Activated CD4-positive, alpha-beta memory T cell treated with anti-CD3 and anti-CD28 coated beads, Interleukin-2, amount 10 ng/mL, durations not matched to agents 7 days and 5 days (primary cell): ENCODE measurements at places on chromosomes 12 and 14.

DNA sequence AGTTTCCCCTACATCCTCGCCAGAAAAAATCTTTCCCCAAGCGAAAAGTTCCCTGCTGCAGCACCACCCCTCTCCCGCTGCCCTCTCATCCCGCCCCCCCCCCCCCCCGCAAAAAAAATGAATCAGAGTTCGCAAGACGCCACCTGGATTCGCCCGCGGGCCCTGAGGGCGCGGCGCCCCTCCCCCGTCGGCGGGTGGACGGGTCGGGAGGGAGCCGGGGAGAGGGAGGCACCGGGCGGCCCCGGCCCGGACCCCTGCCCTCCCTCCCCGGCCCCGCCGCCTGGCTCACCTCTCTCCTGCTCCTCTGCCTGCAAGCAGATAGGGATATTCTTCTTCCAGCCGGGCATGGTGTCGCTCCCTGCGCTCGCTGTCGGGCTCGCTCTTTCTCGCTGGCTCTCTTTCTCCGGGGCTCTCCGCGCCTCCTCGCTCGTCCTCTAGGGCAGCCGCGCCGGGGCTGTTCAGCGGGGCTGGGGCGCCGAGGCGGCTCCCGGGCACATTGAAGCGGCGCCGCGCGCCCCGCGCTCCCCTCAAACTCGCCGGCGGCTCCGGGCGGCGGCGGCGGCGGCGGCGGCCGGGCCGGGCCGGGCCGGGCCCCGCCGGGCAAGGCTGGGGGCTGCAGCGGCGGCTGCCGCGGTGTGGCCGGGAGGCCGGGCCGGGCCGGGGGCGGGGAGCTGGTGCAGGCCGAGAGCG is 200.3 kb upstream of the CAND1 start:
- DNase-seq: peak; percentile 28

- DNase-seq: no peak
Observed at GRCh38 chr12:70756118-70756517, 118.9 kb upstream of the PTPRB start.

GRCh38 chr14:92846162-92846897 is 52.2 kb downstream of the GOLGA5 start:
- peak; percentile 41 for DNase-seq

DNA sequence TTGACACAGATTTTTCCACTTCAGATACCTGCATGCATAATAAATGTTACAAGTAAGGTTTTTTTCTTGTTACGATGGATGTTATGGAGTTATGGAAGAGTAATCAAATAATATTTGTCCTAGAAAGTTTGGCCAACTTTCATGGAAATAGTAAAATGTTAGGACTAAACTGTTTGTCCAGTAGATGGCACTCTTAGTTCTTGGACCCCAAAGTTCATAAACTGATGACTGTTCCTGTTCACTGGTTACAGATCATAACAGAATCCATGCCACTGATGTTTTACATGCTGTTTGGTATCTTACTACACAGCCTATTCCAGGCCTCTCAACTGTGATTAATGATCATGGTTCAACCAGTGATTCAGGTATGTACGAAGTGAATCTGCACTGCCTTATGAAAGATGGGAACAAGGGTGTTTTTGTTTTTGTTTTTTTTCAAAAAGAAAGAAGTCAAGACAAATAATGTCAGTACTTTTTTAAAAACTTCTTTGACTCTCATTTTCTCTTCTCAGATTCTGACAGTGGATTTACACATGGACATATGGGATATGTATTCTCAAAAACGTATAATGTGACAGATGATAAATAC is 48.8 kb upstream of the SLCO1C1 start:
- DNase-seq: no peak

- no peak for DNase-seq
Observed at GRCh38 chr12:1832801-1833595, 12.6 kb downstream of the LRTM2 start.

- no peak for DNase-seq
Observed at GRCh38 chr12:93733928-93734327, 56.8 kb downstream of the CRADD start.

- no peak for DNase-seq
Observed at GRCh38 chr12:28536088-28536487, 345.8 kb downstream of the CCDC91 start.

DNA sequence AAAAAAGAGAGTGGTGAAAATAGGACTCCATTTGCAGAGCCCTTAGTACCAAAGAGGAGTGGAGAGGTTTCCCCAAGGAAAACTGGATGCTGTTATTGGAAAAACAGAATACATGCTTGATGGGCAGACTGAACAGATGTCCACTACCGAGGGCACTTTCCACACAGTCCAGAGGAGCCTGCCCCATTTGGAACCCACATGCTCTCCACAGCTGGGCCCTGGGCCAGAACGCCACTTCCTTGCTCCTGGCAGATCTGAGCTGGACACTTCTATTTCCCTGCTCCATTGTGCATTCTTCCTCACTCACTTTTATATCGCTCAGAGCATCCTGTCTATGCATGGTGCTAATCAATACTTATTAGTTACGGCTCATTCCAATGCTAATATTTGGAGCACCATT is 249.9 kb downstream of the SLC15A4 start:
- no peak for DNase-seq

DNA sequence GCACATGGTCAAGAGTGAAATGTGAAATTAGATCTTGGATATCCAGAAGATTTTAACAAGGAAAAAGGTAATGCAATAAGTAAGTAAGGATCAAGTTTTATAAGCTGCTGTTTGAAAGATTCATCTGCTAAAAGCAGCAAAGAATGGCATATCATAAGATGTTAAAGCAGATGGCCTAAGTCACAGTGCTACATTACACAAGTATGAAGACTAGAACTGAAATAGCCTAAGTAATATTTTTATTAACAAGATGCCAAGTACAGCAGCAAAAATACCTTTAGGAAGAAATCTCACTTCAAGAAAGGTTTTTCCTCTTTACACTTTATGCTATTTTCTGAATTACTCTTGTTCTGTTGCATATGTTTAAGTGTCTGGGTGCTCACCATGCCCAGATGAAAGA is 414.1 kb downstream of the MDGA2 start:
- DNase-seq: no peak

GRCh38 chr14:64807551-64807950 is 72.2 kb downstream of the SPTB start:
- no peak for DNase-seq

DNA sequence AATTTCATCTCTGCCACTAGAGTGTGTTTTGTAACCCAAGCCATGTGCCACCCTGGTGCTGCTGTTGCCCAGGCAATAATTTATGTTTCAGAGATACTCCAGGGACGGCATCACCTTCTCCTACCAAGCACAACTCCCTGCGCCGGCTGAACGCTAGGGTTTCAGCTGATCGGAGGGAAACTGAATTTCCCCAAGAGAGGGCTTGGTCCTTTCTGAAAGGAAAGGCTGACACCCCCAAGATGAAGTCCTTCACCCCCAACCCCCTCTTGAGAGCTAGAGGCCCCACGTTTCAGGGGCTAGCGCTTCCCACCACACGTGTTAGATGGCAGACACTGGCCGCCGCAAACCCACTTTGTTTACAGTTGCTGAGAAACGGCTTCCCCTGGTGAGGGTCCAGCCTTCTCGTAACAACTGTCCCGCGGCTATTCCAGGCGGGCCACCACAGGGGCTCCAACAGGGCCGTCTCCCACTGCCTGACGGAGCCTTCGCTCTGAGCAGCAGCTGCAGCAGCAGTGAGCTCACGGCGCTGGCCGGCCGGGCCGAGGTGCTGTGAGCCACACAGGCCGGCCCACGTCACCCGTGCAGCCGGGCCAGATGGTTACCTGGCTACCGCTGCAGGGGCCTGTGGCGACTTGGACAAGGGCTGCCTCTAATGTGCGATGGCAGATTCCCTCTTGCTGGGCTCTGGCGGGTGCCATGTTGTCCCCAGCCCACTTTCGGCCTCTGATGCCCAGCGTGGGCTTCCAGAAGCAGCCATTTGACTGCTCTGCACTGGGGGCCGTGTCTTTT is 66.4 kb downstream of the TESC start:
- no peak for DNase-seq

GRCh38 chr12:39946361-39947280 is 159.3 kb downstream of the SLC2A13 start:
- no peak for DNase-seq

DNA sequence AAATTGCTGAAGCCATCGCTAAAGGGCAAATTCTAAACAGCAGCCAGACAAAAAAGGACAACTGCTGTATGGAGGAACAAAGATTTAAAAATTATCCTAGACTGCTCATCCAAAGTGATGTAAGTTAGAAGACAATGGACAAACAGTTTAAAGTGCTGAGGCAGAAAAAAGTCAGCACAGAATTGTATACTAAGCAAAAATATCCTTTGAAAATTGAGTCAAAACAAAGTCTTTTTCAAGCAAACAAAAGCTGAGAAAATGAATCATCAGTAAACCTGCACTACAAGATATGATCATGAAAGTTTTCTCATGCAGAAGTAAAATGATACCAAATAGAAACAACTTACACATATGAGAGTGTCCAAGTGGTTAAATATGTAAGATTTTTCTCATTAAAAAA is 43.6 kb downstream of the EML5 start:
- DNase-seq: no peak

DNA sequence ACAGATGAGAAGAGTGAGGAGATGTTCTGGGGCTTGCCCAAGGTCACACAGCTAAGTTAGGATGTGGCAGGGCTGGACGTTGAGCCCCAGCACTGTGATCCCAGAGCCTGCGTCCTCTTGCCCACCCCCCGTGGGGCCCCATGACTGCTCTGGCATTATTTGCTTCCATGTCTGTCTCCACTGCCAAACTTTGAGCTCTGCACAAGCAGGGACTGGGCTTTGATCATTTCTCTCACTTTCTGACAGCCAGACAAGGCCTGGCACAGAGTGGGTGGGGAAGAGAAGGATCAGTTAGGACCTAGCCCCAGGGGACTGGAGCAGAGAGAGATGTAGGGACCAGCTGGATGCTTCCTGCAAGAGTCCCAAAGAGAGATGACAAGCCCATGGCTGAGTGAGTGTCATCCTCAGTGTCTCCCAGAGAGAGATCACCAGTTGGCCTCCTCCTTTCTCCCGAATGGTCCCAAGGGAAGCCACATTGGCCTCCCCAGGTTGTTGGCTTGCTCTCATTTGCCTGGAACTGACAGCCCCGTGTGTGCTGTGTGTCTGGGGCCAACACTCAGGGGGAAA is 126.7 kb upstream of the PWP1 start:
- DNase-seq: no peak

DNA sequence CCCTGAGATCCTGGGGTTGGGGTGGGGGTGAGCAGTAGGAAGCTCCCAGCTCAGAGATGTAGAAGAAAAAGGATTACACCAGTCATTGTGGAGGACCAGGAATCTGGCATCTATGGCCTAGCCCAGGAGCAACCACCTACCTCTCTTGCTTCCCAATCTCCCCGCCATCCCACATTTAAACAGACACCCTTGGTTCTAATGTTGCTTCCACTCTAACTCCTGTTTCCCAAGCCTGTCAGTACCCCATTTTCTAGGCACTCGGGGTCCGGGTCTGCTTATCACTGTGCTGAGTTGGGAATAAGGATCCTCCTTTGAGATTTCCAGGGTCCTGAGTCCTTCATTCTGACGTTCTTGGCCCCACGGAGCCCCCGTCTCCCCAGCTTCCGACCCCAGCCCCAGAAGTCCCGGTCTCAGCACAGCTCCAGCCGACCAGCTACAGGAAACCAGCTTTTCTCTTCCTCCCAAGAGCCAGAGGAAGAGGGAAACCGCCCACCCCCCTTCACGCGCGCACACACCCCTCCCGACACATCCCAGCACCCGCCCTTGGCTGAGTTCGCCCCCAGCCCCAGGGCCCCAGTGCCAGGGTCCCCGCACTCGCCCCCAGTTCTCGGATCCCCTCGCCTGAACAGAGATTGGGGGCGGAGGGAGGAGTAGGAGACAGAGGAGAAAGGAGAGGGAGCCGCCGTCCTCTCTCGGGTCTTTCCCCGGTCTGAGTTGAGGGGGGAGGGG is 1.2 kb downstream of the ITGA5 start:
- no peak for DNase-seq

- no peak for DNase-seq
Observed at GRCh38 chr12:109130297-109131153, 14.1 kb downstream of the ACACB start.

DNA sequence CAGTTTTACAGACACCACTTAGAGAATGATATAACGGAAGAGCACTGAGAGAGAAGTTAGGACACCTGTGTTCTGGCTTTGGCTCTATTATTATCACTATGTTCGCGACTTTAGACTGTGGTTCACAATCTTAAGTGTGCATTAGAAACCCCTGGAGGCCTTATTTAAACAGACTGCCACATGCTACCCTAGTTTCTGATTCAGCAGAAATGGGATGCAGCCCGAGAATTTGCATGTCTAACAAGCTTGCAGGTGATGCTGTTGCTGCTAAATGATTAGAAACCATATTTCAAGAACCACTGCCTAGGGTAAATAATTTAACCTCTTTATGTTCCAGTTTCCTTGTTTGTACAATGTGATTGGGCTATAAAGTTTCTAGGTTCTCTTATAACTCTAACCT is 3.6 kb upstream of the RAD51AP1 start:
- DNase-seq: no peak

- DNase-seq: peak; percentile 51
Observed at GRCh38 chr12:6700646-6701051, at the start of gene PIANP. PIANP (minus strand) TSS chr12:6700815; CDS start chr12:6698061, 2,754 bp downstream.

DNA sequence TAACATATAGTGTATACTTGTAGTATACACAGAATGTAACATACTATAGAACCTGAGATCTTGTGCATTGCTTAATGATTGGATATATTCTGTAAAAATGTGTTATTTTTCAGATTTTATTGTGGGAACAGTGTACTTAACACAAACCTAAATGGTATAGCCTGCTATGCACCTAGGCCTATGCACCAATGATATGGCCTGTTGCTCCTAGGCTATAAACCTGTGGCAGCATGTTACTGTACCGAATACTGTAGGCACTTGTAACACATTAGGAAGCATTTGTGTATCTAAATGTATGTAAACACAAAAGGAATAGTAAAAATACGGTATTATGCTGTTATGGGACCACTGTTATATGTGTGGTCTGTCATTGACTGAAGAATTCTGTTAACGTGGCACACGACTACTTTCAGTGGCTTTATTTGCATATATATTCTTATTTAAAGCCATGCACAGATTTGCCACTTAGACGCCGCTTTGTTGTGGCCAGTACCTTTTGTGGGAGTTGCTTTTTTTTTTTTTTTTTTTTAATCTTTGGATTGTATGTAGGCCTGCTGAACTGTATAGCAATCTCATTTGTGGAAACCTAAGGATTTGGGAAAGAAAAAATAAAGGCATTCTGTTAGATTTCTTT is 7.4 kb downstream of the PAPOLA start:
- no peak for DNase-seq

DNA sequence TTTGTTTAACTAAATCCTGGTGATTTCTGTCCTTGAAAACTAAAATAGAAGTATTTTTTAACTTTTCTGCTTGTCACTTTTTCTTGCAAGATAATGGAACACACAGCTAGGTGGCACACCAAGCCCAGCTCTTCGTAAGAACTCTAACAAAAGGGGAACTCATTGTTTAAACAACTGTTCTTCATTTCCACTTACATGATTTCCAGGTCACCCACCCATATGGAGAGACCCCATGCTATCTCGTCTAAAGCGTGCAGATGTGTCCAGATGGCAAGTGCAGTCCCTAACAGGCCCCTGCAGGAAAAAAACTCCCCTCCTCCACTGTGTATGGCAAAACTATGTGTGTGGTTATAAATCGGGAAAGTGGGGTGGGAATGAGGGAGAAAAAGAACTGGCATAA is 43.3 kb upstream of the NT5DC3 start:
- DNase-seq: peak; percentile 37
